ENCODE measurements at places on chromosomes 13 and 19. TPM values are rescaled to one million over a fixed set of nuclear protein-coding genes. Genes with fewer than 3 reads are reported as not detected.

The GSX1 gene
- total RNA-seq, result not detected

The ILF3 gene
- 90.3 TPM for total RNA-seq

GRCh38 chr13:48398450-48399095 is 14.3 kb downstream of the LPAR6 start:
- peak overlapping the region; percentile 49 for H3K27ac ChIP-seq
- H3K4me3 ChIP-seq, result no peak overlapping the region
- no peaks in the 10 kb centered on the region for H3K36me3 ChIP-seq
- no peaks in the 10 kb centered on the region for H3K27me3 ChIP-seq

DNA sequence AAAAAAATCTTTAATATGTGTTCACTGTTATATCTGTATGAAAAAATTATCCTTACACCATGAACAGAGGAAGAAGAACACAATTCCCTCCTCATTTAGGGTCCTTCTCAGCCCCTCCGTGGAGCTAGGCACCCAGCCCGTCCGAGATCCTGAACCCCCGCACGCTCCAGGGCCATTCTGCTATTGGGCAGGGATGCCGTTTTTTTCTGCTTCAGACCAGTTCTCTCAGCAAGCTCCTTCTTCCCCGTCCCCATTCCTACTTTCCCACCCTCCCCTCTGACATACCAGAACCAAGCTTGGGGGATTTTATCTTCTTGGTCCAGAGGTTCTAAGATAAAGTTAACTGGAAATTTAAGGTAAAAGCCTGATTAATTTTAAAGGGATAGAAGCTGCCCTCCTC is 36.2 kb downstream of the ATP12A start:
- H3K27ac ChIP-seq, result no peak overlapping the region
- DNase-seq, result no peak
- H3K4me1 ChIP-seq, result peaks cover 8% of the 10 kb centered on the region
- H3K27me3 ChIP-seq, result no peaks in the 10 kb centered on the region
- no peak overlapping the region for H3K4me3 ChIP-seq

DNA sequence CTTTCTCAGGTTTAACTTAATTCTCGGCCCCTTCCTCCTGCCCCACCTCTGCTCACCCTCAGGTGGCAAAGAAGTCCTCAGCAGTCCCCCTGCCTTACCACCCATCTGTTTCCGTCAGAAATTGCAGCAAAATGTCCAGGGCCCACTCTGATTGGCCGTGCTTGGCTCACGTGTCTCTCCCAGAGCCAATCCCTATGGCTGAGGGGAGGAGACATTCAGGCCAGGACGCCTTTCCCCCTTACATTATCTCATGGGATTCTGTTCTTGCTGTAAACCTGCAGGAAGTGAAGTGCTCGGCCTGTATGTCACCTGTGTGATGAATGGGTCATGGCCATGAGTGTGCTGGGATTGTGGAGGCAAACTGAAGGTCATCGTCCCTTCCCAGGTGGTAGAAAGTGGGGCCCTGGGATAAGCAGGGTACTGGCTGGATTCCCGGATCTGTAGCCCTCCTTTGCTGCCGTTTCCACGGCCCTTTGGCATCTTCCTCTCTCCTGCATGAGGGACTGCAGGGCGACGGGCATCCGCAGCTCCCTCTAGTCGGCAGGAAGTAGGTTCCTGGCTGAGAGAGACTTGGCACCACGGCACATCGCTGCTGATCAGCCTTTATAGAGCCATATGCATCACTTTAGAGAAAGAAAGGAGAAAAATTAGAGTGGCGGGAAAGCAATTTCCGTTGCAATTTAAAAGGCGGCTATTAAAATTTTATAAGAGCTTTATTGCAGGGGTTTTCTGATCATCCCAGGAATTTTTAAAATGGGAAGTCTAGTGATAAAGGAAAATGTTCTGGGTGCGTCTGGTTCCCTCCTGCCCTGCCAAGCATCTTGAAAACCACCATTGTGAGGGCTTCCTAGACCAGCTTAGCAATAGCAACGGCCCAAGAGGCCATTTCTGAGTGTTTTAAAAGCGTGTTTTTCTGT is 118.2 kb downstream of the SIPA1L3 start:
- peaks cover 41% of the 10 kb centered on the region for H3K4me1 ChIP-seq
- no peak overlapping the region for H3K4me3 ChIP-seq
- peak overlapping the region; percentile 65 for H3K27ac ChIP-seq

DNA sequence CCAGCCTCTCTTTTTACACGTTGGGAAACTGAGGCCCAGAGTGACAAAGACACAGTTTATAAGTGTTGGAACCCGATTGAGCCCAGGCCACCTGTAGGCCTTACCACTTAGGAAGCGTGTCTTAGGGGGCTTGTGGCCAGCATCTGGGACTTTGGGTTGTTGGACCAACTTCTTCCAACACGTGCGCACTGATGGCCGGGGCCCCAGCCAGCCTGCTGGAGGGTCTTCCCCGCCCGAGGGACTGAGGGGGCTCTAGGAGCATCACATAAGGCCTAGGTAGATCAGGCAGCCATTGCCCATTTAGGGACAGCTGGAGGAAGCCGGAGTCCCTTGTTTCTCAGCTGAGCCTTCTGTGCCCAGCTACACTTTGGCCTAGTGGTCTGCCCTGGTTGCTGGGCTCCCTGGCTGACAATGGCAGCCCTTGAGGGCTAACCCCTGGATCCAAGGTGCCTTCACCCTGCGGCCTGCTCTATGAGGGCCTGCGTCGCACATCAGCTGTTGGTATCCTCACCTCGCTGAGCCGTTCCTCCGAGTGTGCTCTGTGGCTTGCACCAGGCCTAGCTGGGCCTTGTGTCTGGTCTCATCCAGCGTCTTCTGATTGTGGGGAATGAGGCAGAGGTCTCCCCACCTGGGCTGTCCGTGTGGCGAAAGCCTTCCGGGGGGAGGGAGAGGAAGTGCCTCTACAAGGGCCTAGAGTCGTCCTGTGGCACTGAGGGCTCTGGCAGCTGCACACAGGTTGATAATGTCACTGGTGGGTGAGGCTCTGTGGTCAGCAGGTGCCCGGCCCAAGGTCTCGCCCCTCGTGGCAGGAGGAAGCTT is 1.2 kb downstream of the RAB11B start:
- no peaks in the 10 kb centered on the region for H3K27me3 ChIP-seq
- DNase-seq, result no peak
- H3K4me3 ChIP-seq, result no peak overlapping the region

The PCDH8 gene
- total RNA-seq, result not detected

- H3K27ac ChIP-seq, result no peak overlapping the region
- peaks cover 42% of the 10 kb centered on the region for H3K4me1 ChIP-seq
- no peak for DNase-seq
- no peak overlapping the region for H3K4me3 ChIP-seq
- H3K36me3 ChIP-seq, result no peaks in the 10 kb centered on the region
- no peaks in the 10 kb centered on the region for H3K27me3 ChIP-seq
Observed at GRCh38 chr19:19457671-19458070, 52.2 kb downstream of the GATAD2A start.

GRCh38 chr19:13995878-13996765 is 10.0 kb downstream of the RFX1 start:
- no peak for DNase-seq
- peak overlapping the region; percentile 17 for H3K27ac ChIP-seq
- H3K36me3 ChIP-seq, result no peaks in the 10 kb centered on the region

The SPC24 gene
- total RNA-seq, result 1.8 TPM

- no peak overlapping the region for H3K27ac ChIP-seq
- DNase-seq, result no peak
- no peaks in the 10 kb centered on the region for H3K27me3 ChIP-seq
Observed at GRCh38 chr13:96525715-96526114, 435.8 kb downstream of the HS6ST3 start.

- H3K27me3 ChIP-seq, result no peaks in the 10 kb centered on the region
- no peak overlapping the region for H3K27ac ChIP-seq
- H3K4me1 ChIP-seq, result peaks cover 36% of the 10 kb centered on the region
- no peak for DNase-seq
Observed at GRCh38 chr19:55252760-55253663, 5.8 kb downstream of the PPP6R1 start.

The DACH1 gene
- 2.9 TPM for total RNA-seq

DNA sequence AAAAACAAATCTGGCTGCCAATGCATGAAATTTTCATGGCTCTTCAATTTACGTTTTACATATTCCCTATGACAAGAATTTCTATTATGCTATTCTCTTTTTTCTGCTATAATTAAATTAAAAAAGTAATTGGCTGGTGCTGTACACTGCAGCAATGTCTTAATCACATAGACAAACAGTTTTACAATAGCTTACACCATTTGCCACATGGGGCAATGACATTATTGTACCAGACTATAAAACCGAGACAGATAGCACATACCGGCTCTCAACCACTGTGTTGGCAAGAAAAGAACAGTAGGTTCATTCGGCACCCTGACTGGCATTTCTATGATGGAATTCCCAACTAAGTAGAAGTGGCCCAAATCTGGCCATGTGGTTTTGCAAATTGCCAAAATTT is 67.7 kb downstream of the DACH1 start:
- no peaks in the 10 kb centered on the region for H3K27me3 ChIP-seq
- H3K36me3 ChIP-seq, result no peaks in the 10 kb centered on the region
- no peak overlapping the region for H3K4me3 ChIP-seq

GRCh38 chr19:37946132-37946531 is 39.1 kb downstream of the SIPA1L3 start:
- H3K27ac ChIP-seq, result no peak overlapping the region
- no peak overlapping the region for H3K4me3 ChIP-seq
- no peaks in the 10 kb centered on the region for H3K36me3 ChIP-seq
- H3K27me3 ChIP-seq, result no peaks in the 10 kb centered on the region

The ZNF577 gene
- total RNA-seq, result 16.5 TPM

The PEPD gene
- 54.7 TPM for total RNA-seq

- peak; percentile 25 for DNase-seq
- peaks cover 22% of the 10 kb centered on the region for H3K4me1 ChIP-seq
- no peaks in the 10 kb centered on the region for H3K36me3 ChIP-seq
- peak overlapping the region; percentile 17 for H3K4me3 ChIP-seq
- H3K27ac ChIP-seq, result peak overlapping the region; percentile 68
Observed at GRCh38 chr19:52963247-52963618, 552 bp upstream of the ZNF816 start.

DNA sequence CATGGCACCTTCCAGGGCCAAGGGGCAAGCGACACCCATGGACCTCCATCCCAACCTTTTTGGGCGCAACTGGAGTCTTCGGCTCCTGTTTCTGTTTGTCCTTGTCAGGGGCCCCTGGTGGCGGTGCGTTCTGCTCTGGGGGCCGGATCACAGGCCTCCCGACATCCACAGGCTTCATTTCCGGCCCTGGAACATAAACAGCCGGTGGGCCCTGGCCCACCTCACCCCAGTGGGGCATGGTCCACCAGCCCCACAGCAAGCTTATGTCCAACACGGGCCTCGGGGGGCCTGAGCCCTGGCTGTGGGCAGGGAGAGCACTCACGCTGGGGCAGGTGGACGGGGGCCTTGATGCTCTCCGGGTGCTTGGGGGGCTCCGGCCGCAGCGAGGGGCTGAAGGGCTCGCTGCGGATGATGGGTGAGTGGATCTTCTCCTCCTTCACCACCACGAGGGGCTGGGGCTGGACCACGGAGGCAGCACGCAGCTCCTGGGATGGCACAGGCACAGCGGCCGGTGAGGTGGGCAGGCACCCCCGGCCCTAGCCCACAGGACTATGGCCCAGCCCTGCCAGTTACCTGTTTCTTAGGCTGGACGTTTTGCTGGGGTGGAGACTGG is 7.2 kb upstream of the EPHX3 start:
- no peaks in the 10 kb centered on the region for H3K4me1 ChIP-seq
- H3K4me3 ChIP-seq, result no peak overlapping the region
- no peaks in the 10 kb centered on the region for H3K27me3 ChIP-seq
- DNase-seq, result no peak
- H3K36me3 ChIP-seq, result peaks cover 29% of the 10 kb centered on the region
- H3K27ac ChIP-seq, result no peak overlapping the region

The SLC6A16 gene
- total RNA-seq, result 1.6 TPM

The ELSPBP1 gene
- total RNA-seq, result not detected

DNA sequence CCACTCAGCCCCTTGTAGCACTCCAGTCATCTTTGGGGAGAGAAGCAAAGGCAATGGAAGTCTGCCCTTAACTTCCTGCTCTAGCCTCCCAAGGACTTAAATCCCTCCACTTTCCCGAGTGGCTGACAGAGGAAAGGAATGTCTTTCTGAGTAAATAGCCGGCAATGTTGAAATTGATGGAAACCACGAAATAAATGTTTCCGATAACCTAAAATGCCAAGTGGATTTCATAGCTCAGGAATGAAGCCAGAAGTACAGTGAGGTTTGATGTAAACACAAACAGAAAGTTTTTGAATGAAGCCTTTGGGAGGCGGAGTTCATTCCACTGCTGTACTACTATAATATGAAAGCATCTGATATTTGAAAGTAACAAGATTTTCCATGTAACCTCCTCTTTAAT is 14.0 kb upstream of the TBC1D4 start:
- H3K4me3 ChIP-seq, result no peak overlapping the region
- H3K27me3 ChIP-seq, result no peaks in the 10 kb centered on the region
- DNase-seq, result no peak
- no peak overlapping the region for H3K27ac ChIP-seq

DNA sequence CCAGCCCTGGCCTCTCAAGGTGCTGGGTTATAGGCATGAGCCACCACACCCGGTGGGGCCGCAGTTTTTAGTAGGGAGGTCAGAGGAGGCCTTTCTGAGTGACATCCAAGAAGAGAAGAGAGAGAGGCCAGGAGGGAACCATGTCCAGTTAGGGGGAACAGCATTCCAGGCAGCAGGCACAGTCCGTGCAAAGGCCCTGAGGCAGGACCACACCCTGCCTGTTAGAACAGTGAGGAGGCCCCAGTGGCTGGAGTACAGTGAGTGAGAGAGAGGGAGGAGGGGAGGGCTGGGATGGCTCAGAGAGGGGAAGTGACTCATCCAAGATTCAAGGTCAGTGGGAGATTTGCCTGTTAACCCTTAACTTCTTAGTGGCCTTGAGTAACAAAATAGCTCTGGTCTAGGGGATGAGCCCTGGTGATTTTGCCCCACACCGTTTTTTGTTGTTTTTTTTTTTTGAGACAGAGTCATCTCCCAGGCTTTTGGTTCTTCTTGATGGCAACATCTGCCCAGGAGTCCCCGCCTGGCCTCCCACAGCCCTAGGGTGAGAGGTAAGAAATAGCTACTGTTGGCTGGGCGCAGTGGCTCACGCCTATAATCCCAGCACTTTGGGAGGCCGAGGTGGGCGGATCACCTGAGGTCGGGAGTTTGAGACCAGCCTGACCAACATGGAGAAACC is 2.7 kb upstream of the PLIN3 start:
- H3K4me3 ChIP-seq, result no peak overlapping the region
- no peaks in the 10 kb centered on the region for H3K36me3 ChIP-seq
- H3K27me3 ChIP-seq, result no peaks in the 10 kb centered on the region
- H3K27ac ChIP-seq, result no peak overlapping the region
- peak; percentile 75 for DNase-seq
- peaks cover 9% of the 10 kb centered on the region for H3K4me1 ChIP-seq

The SIGLEC10 gene
- total RNA-seq, result 2.0 TPM

- H3K36me3 ChIP-seq, result no peaks in the 10 kb centered on the region
- no peak for DNase-seq
- H3K4me1 ChIP-seq, result peaks cover 3% of the 10 kb centered on the region
Observed at GRCh38 chr19:50925734-50926133, 14.5 kb upstream of the KLK4 start.

DNA sequence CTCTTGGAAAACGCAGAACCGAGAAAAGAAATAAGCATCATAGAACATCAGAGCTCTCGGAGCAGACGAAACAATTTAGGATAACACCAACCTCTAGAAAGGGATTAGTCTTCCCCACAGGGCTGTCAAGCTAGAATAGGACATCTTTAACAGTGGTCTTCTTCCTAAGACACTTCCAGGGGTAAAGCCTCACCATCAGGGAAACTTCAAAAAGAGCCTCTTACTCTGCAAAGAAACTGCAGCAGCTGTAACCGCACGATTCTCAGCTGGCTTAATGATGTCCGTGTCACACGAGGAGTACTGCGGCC is 642 bp downstream of the ZNF571 start:
- peak overlapping the region; percentile 95 for H3K27ac ChIP-seq
- no peaks in the 10 kb centered on the region for H3K27me3 ChIP-seq
- no peak for DNase-seq
- no peaks in the 10 kb centered on the region for H3K36me3 ChIP-seq
- peaks cover 20% of the 10 kb centered on the region for H3K4me1 ChIP-seq
- peak overlapping the region; percentile 58 for H3K4me3 ChIP-seq

The ZNF530 gene
- 2.6 TPM for total RNA-seq

Measured in body of pancreas (tissue), 4 donors.